GM12891 (cell line): ENCODE measurements at places on chromosomes 6 and 20.

DNA sequence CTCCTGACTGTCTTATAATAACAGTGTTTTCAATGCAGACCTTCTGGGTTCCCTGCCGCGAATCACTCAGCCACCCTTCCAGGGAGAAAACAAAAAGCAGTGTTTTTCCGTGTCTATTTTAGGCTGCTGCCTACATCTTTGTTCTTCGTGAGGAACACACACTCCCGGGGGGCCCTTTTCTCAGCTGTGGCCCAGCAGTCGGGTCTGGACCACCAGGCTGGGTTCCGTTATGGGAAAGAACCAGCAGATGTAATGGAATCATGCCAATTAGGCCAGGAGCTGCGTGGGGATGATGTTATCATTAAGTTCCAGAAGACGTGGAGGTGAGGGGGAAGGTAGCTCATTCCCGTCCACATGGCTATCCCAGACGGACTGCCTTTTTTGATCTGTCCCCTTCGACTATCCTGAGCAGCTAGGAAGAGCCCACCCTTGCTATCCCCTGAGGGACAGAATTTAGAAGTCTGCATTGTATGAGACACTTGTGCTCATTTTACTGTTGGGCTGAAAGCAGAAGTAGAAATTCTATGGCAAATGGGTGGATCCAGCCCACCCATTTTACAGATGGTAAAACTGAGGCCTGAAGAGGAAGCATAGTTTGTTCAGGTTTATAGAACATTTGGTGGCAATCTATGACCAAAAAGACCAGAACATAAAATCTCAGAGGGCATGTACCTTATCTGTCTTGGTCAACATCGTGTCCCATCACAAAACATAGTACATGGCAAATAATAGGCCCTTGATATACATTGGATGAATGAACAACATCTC, 54.5 kb downstream of the KCNB1 start:
- no peak for DNase-seq

GRCh38 chr6:144150710-144151657, 667 bp downstream of the STX11 start:
- peak; percentile 17 for DNase-seq

DNA sequence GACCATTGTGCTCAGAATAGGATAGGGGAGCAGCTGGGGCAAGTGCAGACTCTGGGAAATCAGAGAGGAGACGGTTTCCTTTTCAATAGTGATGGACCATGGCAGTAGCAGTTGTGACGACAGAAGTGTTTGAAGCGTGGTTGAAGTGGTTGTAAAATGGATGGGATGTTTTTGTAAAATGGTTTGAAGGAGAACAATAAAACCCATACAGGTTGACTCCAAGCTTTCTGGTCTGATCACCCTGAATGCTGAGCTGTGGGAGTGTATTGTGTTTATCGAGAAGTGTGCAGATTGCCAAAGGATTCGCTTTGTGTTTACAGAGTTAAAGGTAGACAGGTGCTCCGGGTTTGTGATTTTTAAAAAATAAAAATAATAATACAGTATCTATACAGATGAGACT, 255.2 kb upstream of the SULF2 start:
- no peak for DNase-seq

DNA sequence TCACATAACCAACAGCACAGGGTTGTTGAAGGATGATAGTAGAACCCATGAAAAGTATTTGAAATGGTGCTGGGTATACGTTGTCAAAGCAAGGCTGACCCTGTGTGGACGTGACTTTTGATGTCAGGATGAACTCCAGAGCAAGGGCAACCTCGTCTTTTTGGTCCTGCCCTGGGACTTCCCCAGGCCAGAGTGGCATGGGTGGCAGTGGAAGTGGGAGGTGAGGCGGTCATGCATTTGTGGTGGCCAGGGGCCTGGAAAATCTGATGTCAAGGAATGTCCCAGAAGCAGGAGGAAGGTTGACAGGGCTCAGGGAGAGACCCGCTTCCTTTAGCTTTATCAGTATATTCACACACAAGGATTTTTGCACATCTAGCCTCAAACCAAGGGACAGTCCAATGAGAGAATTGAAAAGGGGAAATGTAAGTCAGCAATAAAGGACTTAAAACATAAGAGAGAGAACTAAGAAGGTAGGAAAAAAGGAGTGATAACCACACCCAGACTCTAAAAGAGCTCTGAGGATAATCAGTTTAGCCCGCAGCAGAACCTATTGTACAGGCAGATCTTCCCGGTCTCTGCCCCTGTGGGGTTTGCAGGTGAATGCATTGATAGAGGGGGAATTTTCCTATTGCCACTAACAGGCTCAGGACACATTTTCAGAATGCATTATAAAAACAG, 98.8 kb upstream of the HDGFL1 start:
- DNase-seq = no peak

GRCh38 chr6:114747995-114748625, 405.3 kb upstream of the HS3ST5 start:
- DNase-seq = peak; percentile 1
